ENCODE measurements at places on chromosomes 4 and X. TPM values are rescaled to one million over a fixed set of nuclear protein-coding genes. Genes with fewer than 3 reads are reported as not detected.

XK gene
- 1.2 TPM for polyA plus RNA-seq

ZNF711 gene
- polyA plus RNA-seq = 72.7 TPM

NPY1R gene
- polyA plus RNA-seq = 20.6 TPM

LRAT gene
- 0.49 TPM for polyA plus RNA-seq

ALB gene
- 3.7 TPM for polyA plus RNA-seq

GPR143 gene
- 11.9 TPM for polyA plus RNA-seq

LEF1 gene
- 76.9 TPM for polyA plus RNA-seq

GRCh38 chrX:68895341-68895755 is 66.5 kb downstream of the EFNB1 start:
- DNase-seq = no peak

DNA sequence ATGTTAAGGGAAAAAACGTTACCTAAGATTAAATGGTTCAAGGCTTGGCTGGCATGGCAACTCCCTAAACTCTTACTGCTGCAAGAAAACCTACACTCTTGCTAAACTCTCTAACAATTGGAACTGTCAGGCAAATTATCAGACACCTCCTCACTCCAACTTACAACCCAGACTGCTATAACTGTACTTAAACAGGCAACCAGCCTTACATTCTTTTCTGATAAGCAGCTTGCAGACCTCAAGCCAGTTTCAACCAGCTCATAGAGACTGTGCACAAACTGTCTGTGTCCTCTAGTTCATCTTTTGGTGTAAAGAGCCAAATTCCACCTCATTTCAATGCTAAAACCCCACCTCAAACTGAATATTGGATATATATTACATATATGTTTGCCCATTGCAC is 504.9 kb downstream of the UBE2NL start:
- no peak for DNase-seq

- DNase-seq = no peak
These were observed 170.3 kb upstream of the KIT start for GRCh38 chr4:54487491-54487890.

DNA sequence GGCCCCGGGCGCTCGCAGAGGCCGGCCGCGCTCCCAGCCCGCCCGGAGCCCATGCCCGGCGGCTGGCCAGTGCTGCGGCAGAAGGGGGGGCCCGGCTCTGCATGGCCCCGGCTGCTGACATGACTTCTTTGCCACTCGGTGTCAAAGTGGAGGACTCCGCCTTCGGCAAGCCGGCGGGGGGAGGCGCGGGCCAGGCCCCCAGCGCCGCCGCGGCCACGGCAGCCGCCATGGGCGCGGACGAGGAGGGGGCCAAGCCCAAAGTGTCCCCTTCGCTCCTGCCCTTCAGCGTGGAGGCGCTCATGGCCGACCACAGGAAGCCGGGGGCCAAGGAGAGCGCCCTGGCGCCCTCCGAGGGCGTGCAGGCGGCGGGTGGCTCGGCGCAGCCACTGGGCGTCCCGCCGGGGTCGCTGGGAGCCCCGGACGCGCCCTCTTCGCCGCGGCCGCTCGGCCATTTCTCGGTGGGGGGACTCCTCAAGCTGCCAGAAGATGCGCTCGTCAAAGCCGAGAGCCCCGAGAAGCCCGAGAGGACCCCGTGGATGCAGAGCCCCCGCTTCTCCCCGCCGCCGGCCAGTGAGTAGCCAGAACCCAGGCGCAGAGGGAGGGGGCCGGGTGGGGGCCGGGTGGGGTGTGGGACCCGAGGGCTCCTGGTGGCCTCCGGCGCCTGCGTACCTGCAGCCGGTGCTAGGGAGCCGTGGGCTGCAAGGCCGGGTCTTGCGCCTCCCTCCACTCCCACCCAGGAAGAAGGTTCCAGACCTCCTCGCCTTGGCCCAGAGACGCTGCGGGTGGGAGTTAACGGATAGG is 534 bp downstream of the MSX1 start:
- no peak for DNase-seq

DNA sequence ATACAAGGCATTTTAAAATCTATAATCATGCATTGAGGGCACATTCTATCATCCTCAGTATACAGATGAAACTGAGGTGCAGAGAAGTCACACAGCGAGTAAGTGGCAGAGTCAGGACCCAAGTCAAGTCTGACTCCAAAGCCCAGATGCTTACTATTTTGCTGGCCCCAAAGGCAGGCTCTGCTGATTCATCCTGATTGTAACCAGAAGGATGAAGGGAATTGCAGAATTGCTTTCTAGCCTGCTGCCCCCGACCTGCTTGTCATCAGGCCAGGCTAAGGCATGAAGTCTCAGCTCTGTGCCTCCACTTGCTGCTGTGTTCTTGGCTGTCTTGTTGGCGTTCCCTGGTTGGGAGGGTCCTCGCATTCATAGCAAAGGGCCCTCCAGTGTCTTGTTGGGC is 62.7 kb downstream of the SLC9A6 start:
- no peak for DNase-seq

DNA sequence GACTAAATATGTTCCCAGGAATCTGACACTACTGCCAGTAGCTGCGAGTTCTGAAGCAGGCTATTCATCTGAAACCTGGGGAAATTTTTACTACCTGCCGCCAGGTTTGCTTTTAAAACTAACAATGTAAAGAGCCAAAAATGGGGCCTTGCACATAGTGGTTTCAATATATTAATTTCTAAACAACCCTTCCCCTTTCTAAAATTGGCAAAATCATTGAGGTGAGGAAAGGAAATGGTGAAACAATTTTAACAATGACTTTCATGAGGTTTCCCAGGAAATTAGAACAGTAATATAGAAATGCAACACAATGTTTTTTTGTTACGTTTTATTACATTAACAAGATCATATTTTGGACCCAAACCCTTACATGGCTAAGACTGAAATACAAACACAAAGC is 21.3 kb downstream of the FANCB start:
- no peak for DNase-seq

GRCh38 chr4:182207830-182208396 is 35.3 kb upstream of the TENM3 start:
- DNase-seq = no peak

GRCh38 chr4:15148199-15148598 is 145.9 kb downstream of the CPEB2 start:
- no peak for DNase-seq

DNA sequence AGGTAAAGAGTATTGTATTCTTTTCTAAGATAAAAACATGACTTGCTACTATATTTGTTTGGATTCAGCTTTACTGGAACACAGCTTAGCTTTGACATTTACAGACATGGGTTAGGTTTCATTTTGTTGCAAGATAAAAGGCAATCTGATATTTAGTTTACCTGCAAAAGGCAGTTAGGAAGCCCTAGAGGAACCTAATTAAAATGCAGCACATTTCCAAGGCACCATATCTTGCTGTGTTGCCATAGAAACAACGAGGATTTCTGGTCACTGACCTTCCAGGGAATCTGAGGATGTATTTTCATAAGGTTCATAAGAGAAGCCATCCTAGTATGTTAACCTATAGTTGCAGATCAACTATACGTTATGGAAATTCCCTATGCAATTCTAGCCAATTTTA is 116.0 kb downstream of the SNCA start:
- no peak for DNase-seq

- DNase-seq = no peak
These were observed 11.7 kb upstream of the TENM3 start for GRCh38 chr4:182231496-182231895.

DNA sequence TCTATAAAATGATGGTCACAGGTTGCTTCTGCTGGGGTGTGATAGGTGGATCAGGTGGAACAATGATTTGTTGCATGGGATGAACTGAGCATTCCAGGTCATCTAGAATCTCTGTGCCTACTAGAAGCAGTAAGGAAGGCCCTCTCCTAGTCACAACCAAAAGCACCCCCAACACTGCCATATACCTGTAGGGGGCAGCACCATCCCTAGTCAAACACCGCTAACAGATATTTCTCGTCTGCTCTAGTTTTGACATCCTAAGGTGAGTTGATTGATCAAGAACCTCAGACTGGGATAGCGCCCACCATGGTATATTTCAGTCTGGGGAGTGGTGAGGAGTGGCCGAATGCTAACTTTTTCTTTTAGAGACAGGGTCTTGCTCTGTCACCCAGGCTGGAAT is 160.2 kb downstream of the NHS start:
- DNase-seq = no peak
